ENCODE measurements at places on chromosomes 5 and 9.

- DNase-seq, result no peak
Observed at GRCh38 chr5:166341740-166342337, 1949.6 kb upstream of the WWC1 start.

DNA sequence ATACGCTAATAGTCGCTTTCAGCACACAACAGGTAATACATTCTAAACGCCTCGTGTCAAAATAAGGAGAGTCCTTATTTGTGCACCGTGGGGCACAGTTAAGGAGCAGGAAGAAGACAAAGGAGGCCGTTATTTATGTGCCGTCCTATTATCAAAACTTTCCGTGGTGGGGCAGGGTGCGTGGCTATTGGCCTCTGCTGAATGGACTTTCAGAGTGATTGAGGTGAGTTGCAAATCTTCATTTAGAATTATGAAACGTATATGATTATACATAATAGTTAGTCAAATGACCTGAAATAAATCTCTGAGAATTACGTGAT lies 833 bp downstream of the C5orf24 start:
- no peak for DNase-seq

DNA sequence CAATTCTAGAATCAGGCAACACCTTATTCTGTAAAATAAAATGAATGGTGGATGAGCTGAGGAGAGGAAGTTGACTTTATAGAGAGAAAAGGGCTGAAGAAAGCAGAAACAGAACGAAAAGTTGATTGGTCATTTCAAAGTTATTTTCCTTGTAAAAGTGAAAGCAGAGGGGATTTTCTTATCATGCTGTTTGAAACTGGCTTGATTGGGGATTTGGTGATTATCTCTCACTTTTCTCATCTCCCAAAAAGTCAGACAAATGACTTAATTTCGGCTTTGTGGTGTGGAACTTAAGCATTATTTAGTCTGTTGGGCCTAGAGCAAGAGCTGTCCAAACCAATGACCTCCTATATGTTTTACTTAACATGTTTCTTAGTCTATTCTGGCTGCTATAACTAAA lies 60.5 kb upstream of the ITGA2 start:
- no peak for DNase-seq

- DNase-seq, result no peak
Observed at GRCh38 chr5:62653864-62654575, 75.4 kb downstream of the LRRC70 start.
